ENCODE measurements at places on chromosomes 6 and 20.

- DNase-seq = peak; percentile 73
These were observed 12.8 kb downstream of the RNF114 start for GRCh38 chr20:49948809-49949507.

- peak; percentile 47 for DNase-seq
These were observed 8.3 kb upstream of the NCOA3 start for GRCh38 chr20:47493175-47493962.

- no peak for DNase-seq
These were observed 6.9 kb upstream of the GCNT2 start for GRCh38 chr6:10514049-10514780.

DNA sequence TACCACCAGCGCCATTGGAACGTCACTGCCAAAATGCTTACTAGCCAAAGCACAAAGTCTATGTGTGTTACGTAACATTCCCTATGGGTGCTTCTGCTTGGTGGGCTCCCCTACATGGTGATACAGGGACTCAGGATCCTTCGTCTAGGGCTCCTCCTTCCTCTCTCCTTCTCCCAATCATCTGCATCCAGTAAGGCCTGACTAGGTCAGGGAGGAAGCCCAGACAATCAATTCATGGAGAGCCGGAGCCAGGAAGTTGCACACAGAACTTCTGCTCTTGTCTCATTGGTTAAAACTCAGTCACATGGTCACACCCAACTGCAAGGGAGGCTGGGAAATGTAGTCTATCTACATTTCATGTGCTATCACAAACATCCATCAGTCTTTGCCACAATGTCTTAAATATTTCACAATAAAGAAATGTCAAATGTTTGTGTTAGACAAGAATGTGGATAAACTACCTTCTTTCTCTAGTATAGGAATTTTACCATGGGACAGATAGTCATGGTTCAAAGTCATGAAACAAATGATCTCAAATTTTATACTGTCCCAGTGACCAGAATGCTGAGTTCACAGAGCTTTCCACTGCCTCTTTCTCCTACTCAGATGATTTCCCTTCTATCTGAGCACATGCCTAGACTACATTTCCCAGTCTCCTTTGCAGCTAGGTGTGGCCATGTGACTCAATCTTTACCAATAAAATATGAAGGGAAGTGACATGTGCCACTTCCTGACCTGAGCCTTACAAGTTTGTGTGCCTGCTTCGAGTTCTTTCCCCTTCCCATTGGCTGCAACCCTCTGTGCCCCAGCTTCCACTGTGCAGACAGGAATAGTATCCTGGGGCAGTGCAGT lies 9.3 kb upstream of the KCNK15 start:
- DNase-seq = peak; percentile 68

GRCh38 chr6:83592770-83593394 lies 80.5 kb downstream of the PRSS35 start:
- no peak for DNase-seq

DNA sequence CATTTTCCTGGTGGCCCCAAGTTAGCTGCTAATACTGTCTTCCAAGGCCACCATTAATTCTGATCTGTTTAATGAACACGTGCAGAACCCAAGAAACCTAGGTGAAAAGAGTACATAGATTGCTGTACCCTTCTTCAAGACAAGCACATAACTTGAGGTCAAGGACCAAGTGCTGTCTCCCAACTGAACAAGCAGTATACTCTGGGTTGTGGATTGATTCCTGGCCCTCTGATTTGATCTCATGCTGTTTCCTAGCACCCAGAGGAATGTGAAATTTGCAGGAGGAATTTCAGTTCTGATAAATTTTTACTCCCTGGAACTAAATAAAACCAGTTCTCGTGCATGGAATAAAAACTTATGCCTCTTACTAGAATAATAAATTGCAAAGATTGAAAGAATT lies 75.6 kb downstream of the MTFR2 start:
- no peak for DNase-seq

- DNase-seq = no peak
These were observed 208.2 kb downstream of the DLL1 start for GRCh38 chr6:170082531-170083187.

GRCh38 chr6:111985202-111985731 lies 68.6 kb upstream of the CCN6 start:
- peak; percentile 84 for DNase-seq

DNA sequence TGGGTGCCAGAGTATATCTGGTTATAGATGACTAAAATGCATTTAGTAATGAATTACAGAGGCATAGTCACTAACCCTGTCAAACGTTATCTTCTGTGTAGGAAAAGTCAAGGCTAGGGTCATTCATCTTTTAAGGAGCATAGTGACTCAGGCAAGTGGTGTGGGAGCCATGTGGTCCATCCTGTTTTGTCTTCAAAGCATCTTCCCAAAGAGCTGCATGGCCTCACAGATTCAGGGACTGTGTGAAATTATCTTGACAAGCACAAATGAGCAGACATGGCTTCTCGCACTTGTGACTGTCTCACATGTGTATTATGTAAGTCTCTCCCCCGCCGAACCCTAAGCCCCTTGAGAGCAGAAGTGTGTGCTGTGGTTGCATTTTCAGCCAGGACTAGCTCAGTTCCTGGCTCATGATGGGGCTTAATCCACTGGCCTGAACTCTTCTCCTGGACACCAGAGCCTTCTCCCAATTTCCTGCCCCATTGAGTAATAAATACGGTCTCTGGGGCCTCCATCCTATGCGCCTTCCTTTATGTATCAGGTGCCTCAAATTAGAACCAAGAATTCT lies 769.1 kb downstream of the QKI start:
- DNase-seq = no peak

- DNase-seq = no peak
These were observed 41.3 kb downstream of the KIAA1755 start for GRCh38 chr20:38219006-38219950.

DNA sequence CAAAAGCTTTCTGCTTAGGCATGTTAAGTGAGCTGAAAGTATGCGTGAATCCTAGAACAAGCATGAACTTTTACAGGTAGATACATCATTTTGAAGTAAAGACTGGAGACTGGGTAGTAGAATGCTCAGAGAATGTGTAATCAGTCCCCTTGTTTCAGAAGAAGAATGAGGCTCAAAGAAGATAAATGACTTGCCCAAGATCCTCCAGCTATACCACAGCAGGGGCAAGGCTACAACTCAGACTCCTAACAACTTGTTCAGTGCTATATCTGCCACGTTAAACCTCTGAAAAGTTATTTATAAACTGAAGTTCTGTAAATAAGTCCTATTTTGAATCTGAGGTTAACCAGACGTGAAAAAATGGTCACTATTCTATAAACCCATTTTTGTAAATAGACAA lies 2.9 kb downstream of the RIPOR2 start:
- no peak for DNase-seq

- DNase-seq = no peak
These were observed 54.6 kb upstream of the AKAP12 start for GRCh38 chr6:151185148-151185547.

DNA sequence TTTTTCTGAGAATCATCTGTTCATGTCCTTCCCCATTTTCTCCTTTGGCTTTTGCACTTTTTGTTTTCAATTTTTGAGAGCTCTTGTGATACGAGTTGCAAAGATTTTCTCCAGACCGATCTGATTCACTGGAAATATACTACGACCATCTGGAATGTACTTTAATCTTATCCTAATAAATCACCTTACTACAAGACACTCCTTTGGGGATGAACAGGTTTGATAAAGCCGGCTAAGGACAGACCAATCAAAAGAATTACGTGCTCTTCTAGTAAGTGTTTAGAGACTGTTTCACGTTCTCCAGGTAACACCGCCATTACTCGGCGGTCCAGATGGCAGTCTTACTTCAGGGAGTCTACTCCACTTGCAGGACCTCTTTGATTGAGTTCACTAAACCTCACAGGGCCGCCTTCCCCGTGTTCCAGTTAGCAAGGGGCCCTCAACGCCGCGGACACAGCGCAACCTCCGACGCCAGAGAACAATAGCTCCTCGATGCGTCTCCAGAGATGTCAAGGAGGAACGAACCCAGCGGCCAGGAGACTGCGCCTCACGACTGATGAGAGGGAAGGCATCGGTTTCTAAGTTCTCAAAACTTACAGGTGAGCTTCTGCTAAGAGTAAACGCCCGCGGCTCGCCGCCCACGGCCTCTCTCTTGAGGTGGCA lies 920 bp upstream of the WTAP start:
- no peak for DNase-seq

GRCh38 chr20:9454791-9455190 lies 59.6 kb upstream of the LAMP5 start:
- no peak for DNase-seq

GRCh38 chr6:159390381-159390780 lies 221.2 kb downstream of the FNDC1 start:
- no peak for DNase-seq

DNA sequence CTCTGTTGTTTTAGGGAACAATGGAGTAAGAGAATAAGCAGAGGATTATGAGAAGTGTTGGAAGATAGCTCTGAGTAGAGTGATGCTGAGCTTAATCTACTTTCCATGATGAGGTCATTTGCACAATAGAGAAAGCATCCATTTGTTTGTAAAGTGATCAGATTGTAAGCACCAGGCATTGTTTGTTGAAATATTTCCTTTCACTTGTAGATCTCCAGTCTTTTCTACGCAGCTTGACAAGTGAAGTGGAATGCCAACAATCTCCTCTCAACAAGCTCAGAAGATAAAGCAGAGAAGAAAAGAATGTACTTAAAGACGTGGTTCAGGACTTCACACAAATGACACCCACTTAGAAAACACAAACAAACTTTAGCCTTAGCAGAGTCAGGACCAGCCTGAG lies 80.1 kb upstream of the MARCKS start:
- DNase-seq = no peak

- no peak for DNase-seq
These were observed 117.2 kb upstream of the NXT1 start for GRCh38 chr20:23233341-23233740.

Data from GM04504 (cell line).